ENCODE measurements at places on chromosomes 5 and 9.

GRCh38 chr9:27227192-27227591 lies 69.8 kb downstream of the EQTN start:
- DNase-seq: peak; percentile 6

- no peak for DNase-seq
These were observed 33.7 kb downstream of the AP3B1 start for GRCh38 chr5:78260771-78261170.

DNA sequence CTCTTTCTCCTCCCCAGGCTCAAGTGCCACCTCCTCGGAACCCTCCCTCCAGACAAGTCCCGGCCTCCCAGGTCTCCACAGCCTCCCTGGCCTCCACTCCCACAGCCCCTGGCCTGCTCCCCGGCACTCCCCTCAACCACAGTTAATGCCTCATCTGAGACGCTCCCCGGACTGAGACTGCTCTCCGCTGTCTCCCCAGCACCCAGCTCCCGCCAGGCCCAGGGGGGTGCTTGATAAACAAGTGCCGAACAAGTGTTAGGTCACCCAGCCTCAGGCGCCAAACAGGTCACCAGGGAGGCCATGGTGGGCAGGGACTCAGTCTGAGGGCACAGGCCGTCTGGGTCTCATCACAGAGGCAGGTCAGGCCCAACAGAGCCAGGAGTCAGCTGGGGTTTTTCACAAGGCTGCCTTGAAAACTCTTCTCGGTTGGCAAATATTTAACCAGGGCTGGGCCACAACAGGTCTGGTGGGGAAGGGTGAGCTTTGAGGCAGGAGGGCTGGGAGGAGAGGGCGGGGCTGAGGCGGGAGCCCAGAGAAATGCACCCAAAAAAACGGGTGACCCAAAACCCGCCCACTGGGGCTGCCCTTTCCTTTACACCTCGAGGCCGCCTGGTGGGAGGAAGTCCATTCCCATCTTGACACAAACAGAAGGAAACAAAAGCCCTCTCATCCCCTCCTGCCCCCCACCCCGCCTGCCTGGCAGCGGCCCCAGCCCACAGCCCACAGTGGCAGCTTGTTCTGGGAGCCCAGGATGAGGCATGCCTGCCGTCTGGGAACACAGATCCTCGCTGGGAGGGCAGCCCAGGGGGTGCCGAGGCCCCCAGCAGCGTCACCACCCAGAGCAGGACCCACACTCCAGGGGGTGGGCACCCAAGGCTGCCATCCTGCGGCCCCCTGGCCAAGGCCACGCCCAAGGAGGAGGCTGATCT lies 66.6 kb upstream of the STXBP1 start:
- DNase-seq: peak; percentile 61

- no peak for DNase-seq
These were observed 19.3 kb downstream of the RFK start for GRCh38 chr9:76374783-76375559.

DNA sequence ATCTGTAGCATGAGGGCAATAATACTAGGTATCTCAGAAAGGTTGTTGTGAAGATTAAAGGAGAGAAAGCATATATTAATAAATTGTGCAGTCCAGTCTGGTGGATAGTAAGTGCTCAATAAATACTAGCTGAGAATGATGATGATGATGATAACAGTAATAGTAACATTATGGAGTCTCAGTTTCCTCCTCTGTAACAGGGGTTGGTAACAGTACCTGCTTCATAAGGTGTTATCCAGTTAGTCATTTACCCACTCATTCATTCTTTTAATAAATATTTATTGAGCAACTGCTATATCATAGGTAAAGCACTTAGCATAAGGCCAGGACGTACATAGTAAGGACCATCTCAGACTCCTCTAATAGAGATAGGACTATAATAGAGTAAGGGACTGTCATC lies 7.6 kb downstream of the SLC6A7 start:
- no peak for DNase-seq

- no peak for DNase-seq
These were observed 67.1 kb downstream of the RETREG1 start for GRCh38 chr5:16549491-16550206.

DNA sequence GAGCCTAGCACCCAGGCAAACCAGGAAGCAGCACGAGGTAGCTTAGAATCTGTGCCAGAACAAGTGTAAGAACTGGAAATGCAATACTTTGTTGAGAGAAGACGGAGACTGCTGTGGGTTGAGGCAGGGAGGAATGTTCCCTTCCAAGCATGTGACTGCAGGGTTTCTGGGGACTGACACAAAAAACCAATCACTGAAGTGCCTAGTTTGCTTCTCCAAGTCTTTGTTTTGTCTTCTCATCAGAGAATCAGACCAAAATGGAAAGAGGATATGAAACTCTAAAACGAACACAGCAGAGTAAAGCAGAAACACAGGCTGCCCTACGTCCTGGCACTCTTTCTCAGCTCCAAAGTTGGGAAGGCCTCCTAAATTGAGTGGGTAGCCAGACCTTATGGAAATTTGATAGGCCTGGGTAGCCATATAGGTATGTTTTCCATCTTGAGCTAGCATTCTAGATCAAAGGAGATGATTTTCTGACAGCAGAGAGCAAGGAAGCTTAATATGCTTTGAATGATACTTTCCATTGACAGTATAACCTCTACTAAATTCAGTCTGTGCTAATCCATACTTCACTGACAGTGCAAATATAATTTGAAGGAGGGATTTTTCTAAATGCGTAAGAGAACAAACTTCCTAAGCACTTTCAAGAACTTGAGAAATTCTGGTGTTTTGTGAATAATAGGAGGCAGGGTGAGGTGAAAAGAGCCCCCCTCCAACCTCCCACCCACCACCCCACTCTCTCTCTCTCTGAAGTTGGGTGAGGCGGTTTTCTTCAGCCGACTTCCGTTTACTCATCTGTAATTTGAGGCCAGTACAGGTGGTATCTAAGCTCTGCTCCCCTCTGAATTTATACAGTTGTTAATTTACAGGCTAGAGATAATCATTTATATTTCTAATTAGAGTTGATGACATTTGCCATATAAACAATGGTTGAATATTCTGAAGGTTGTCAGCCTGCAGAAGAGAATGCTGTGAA lies 5.5 kb downstream of the ADRB2 start:
- no peak for DNase-seq

DNA sequence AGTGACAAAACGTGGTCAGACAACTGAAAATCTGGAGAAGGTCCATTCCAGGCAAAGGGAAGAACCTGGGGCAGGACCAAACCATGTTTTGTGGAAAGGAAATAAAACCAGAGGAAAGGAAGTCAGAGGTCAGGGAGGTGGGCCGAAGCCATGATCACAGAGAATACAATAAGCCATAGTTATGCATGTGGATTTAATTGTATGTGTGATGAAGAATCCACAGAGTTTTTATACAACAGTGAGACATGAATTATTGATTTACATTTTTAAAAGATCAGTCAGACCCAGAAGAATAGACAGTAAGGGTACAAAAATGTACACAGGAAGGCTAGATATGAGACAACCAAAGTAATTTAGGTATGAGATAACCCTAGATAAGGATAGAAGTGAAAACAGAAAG lies 20.8 kb downstream of the TTC33 start:
- DNase-seq: no peak

- DNase-seq: no peak
These were observed 582.4 kb downstream of the BRINP1 start for GRCh38 chr9:118786877-118787276.

DNA sequence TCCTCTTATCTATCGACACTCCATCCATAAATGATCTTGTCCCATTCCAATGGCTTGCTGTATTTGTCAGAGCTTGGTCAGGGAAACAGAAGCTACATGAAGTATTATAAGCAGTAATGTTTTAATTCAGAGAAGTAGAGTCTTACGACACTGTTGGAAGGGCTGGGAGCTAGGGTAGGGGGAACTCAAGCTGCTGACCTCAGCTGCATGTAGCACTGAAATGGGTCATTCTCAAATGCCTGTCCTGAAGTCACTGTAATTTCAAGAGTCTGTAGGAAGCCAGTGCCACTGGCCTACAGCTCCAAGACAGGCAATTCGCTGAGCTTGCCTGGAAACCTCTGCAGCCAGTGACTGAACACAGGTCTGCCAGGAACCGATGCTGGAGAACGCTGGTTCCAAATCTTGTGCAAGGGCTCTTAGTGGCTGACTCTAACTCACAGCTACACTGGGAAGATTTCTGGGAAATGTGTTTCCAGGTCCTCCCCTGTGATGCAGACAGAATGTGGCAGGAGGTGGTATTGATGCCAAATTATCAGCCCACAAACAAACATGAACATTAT lies 532.4 kb downstream of the CCDC171 start:
- DNase-seq: no peak

DNA sequence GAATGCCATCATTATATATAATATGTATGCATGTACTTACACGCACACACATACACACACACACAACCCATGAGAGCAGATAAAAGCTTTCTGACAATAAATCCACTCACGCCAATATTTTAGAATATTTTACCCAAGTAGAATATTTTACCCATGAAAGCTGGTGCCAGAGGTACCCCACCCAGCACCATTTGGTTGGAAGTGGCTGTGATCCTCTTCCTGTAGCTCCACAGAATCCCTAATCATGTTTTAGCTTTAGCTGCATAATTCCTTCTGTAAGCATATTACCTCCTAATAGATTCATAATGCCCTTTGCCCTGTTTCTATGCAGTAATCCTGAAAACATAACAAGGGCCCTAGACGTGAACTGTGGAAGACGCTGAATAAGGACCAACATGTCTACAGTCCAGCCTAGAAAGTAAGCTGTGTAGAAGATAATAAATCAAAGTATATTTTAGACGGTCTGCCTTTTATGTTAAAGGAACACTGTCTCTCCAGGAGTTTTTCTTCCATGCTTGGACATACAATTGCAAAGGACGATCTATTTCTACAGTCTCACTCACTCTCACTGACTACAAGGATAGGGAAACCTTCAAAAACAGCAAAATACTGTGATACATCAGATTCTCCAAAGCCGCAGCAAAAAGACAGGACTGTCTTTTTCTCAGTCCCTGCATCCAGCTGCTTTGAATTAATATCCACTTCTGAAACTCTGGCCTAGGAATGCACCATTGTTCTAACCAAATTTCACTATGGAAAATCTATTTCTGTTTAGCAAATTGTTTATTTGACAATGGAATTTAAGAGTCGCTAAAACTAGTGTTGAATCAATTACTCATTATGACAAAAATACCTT lies 98.2 kb downstream of the USP20 start:
- DNase-seq: no peak
